ENCODE measurements at places on chromosomes 4 and X. TPM values are rescaled to one million over a fixed set of nuclear protein-coding genes. Genes with fewer than 3 reads are reported as not detected.

The CEP44 gene
- total RNA-seq: 6.1 TPM

The ADGRG4 gene
- not detected for total RNA-seq

The CTAG1B gene
- total RNA-seq: not detected

The P2RY4 gene
- total RNA-seq: not detected

The GLRA3 gene
- not detected for total RNA-seq

The WAS gene
- 0.21 TPM for total RNA-seq

The FRAS1 gene
- 1.8 TPM for total RNA-seq

The ENPEP gene
- total RNA-seq: 0.07 TPM

The ACOX3 gene
- total RNA-seq: 9.5 TPM

The SPANXD gene
- total RNA-seq: not detected

The RNF150 gene
- total RNA-seq: 0.39 TPM

The MTMR8 gene
- 0.33 TPM for total RNA-seq

The AMBN gene
- not detected for total RNA-seq

The GAGE12E gene
- total RNA-seq: not detected

The REELD1 gene
- total RNA-seq: not detected

The AFM gene
- total RNA-seq: not detected

The HELT gene
- total RNA-seq: not detected

The ASIC5 gene
- total RNA-seq: not detected

The ZMAT1 gene
- total RNA-seq: 0.08 TPM

The GUCY1B1 gene
- total RNA-seq: 0.25 TPM

The CFAP47 gene
- not detected for total RNA-seq

The RBMXL3 gene
- not detected for total RNA-seq

The FAAH2 gene
- 0.13 TPM for total RNA-seq

The PHF8 gene
- 13.5 TPM for total RNA-seq

The MXRA5 gene
- not detected for total RNA-seq

The LINC00632 gene
- 2.3 TPM for total RNA-seq

The UCP1 gene
- total RNA-seq: not detected

The UGT2B11 gene
- 0.12 TPM for total RNA-seq

The CCDC110 gene
- total RNA-seq: not detected

The TEX13D gene
- not detected for total RNA-seq

The SPANXA1 gene
- total RNA-seq: 0.18 TPM

The ETDA gene
- not detected for total RNA-seq

The IL15 gene
- total RNA-seq: 12.5 TPM

The NRK gene
- not detected for total RNA-seq

The BEX5 gene
- total RNA-seq: not detected

The UGT2A1 gene
- not detected for total RNA-seq

The HPF1 gene
- 14.8 TPM for total RNA-seq

The ZCCHC18 gene
- total RNA-seq: 0.07 TPM

The ATP7A gene
- 2.5 TPM for total RNA-seq

The NDP gene
- not detected for total RNA-seq

The POU4F2 gene
- total RNA-seq: not detected

The TLR7 gene
- not detected for total RNA-seq

The STOX2 gene
- 3.0 TPM for total RNA-seq

The BBS12 gene
- 2.7 TPM for total RNA-seq

The C4orf36 gene
- 0.88 TPM for total RNA-seq

The P2RY10 gene
- total RNA-seq: not detected

Measured in A549 treated with CORT108297 at 1 μM for 4 hours (cell line).